ENCODE measurements at places on chromosomes 5 and 9.

GRCh38 chr5:86864051-86864450 is 246.3 kb downstream of the COX7C start:
- DNase-seq = no peak

- DNase-seq = no peak
Observed at GRCh38 chr5:106415541-106415940, 1255.2 kb downstream of the EFNA5 start.

DNA sequence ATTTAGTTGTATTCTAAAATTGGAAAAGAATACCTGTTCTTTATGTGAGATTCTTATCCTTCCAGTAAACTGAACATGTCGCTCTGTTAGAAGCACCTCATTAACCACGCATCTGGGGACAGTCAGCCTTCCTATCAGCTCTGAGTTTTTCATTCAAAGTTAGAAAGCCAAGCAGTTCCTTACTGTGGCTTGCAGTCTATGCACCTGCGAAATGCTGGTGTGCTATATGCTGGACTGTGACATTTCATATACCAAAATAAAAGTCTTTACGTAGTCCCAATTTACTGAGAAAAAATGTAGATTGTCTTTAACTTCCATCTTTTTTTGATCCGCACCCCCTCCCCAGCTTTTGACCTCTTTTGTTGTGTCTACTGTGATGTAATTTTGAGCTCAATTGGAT is 4.3 kb downstream of the ANP32B start:
- DNase-seq = no peak

- DNase-seq = no peak
Observed at GRCh38 chr9:134617836-134618162, 23.8 kb upstream of the COL5A1 start.

GRCh38 chr5:82218374-82219156 is 59.6 kb downstream of the RPS23 start:
- DNase-seq = no peak

GRCh38 chr9:79195879-79196278 is 375.9 kb upstream of the TLE4 start:
- DNase-seq = no peak

GRCh38 chr9:1653282-1653681 is 361.9 kb upstream of the SMARCA2 start:
- no peak for DNase-seq

GRCh38 chr5:56717253-56717987 is 97.9 kb upstream of the MAP3K1 start:
- DNase-seq = no peak
